ENCODE measurements at places on chromosomes 1 and 21.
A peak's percentile ranks its signal among the peaks of the same experiment; 100 is the strongest.

GRCh38 chr21:46527801-46528200 is 69.1 kb downstream of the DIP2A start:
- no peak for DNase-seq

- DNase-seq, result no peak
Measured at GRCh38 chr1:230591678-230592077, 50.6 kb upstream of the COG2 start.

- no peak for DNase-seq
Measured at GRCh38 chr21:46057710-46058241, 40.1 kb upstream of the COL6A2 start.

DNA sequence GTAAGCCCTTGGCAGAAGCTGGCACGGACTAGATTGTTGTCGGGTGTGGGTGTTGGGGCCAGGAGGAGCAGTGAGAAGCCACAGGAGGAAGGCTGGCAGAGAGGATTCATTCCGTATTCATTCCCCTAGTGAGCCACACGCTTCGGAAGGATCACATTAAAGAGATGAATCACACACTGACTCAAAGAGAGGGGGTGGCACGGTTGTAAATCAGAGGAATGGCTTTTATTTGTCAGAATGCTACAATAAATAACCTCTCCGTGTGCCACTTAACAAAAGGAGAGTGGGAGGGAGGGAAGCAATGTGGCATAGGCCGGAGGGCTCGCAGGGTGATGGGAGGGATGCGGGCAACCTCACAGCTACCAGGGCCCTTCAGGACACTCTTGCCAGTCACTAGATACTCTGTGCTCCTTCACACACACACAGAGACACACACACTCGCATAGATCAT is 135.5 kb downstream of the HIVEP3 start:
- peak; percentile 20 for DNase-seq

- DNase-seq, result no peak
Measured at GRCh38 chr1:175539986-175540385, 203.4 kb downstream of the TNR start.

DNA sequence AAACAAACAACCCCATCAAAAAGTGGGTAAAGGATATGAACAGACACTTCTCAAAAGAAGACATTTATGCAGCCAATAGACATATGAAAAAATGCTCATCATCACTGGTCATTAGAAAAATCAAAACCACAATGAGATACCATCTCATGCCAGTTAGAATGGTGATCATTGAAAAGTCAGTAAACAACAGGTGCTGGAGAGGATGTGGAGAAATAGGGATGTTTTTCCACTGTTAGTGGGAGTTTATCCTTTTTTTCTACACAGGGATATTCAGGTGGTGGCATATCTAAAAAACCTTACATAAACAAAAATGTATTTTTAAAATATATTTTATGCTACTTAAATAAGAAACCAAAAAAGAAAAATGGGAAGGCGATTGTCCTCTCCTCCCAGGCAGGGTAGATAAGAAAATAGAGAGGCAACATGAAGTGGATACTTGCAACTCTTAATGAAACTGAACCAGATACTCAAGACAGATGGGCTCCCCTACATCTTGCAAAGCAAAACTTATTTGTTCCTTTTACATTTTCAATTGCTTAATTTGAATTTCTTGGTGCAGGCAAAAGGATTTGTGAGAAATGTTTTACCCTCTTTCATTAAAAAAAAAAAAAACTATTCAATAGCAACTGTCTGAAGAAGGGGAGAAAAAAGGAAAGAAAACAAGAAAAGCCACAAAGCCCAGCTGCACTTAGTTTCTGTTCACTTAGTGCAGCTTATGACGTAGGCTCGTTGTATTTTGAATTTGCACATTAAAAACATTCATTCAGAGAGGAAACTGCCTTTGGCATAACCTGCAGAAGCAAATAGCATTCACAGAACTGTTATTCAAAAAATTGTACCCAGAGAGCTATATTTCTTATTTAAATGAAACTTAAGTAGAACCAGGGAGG is 36.9 kb upstream of the RGS1 start:
- no peak for DNase-seq

DNA sequence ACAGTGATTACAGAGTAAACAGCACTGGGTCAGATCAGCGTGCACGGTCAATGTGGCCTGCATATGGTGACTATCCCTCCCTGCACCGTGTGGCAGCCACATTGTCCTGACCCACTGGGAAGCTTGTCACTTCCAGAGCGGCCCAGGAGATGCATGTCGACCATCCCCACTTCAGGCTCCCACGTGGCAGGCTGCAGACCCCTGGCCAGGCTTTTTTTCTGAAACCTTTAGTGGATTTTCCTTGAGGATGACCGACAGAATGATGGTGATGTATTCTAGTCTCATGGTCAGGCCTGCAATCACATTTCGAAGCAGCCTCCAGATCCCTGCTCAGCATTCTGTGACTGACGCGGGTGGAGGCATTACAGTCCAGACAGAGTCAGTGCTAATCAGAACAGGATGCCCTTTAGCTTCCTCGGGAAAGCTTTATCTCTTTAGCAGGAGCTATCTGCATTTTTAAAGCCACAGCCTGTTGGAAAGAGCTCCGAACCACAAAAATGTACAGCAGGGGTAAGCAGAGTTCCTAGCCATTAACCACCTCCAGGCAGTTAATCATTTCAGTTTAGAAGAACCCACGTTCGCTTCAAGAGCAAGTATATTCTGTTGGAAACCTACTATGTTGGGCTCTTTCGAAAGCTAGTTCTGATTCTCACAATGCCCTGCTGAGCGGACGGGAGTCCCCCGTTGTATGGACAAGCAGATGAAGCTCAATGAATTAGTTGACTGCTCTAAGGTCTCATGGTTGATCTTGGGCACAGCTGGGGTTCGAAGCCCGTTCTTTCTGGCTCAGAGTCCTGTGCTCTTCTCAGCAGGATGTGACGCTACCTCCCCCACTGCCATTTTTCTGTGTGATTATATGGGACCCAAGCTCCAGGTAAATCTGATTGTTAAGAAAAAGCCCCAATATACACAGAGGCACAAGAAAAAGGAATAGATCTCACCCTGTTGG is 56.5 kb downstream of the IRF2BP2 start:
- peak; percentile 64 for DNase-seq

- no peak for DNase-seq
Measured at GRCh38 chr1:199956005-199956404, 71.5 kb upstream of the NR5A2 start.

DNA sequence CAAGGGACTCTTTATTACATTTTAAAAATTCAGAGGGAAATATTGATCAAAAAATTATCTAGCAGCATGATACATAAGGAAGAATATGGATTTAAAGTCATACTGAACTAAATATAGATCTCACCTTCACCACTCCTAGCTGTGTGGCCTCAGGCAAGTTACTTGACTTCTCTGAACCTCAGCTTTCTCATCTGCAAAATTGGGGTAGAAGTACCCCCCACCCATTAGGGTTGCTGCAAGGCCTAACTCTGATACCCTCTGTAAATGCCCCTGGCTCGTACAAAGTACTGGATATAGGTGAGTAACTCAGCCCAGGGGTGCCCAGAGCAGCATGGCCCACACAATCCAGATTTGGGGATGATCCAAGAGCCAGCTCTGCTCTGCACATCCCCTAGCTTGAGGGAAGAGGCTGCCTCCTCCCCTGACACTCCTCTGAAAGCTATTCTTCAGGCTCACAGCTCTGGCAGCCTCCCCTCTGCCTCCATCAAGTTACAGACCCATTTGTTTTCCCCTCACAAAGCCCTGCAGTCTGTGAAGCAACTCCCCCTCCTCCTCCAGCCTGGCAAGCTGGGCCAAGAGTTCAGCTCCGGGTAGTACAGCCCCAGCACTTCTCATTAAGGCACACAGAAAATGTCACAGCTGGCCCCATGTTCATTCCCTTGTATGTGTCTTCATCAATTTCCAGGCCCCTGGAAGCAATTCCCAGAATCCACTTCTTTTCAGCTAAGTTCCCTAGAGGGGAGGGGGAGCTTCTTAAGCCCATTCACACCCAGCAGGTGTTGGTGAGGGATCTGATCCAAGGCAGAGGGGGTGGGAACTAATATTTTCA is 143.7 kb downstream of the PLPP3 start:
- peak; percentile 95 for DNase-seq

DNA sequence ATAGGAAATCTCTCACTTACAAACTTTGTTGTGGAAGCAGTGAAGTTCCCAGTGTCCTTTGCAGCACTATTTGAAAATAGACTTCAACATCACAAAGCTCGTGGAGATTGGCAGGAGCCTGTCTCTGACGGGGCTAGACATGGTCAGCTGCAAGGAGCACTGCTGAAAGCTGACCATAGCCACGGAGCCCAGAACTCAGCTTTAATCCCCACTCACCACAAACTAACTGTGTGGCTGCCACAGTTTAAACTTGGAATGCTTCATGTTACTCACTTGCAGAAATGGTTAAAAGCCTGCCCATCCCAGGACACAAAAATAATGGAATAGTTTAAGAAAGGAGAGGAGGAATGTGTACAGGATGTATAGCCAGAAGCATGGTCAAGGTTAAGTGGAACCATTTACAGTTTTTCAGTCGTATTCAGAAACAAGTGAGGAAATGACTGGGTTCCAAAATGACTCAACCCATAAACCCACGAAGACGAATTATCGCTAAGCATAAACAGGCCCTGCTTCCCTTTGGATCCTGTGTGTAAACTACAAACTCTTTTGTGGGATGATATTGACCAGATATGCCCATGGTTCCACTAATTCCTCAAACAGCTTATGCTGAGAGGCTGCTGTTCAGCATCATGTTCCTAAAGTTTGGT is 18.2 kb downstream of the DNALI1 start:
- no peak for DNase-seq

- DNase-seq, result peak; percentile 14
Measured at GRCh38 chr1:217088521-217089284, 365.5 kb upstream of the ESRRG start.

DNA sequence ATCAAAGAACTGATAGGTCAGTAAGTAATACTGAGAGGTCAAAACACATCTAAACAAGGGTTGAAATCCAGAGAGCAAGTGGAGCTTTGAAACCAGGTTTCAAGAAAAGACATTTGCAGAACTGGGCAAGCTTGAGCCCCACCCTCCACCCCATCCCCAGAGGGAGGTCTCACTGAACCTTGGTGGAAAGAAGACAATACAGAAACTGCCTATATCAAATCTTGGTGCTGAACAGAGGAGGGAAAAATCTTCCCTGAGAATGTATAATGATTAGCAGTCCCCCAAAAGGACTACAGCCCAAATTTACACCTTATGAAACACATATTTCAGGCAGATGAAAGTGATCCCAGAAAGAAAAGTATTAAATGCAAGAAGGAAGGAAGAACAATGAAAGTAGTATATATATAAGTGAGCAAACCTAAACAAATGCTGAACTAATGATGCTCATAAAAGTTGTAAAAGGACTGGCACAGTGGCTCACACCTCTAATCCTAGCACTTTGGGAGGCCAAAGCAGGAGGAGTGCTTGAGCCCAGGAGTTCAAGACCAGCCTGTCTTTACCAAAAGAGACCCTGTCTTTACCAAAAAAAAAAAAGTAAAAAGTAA is 12.4 kb downstream of the ZBTB17 start:
- no peak for DNase-seq

DNA sequence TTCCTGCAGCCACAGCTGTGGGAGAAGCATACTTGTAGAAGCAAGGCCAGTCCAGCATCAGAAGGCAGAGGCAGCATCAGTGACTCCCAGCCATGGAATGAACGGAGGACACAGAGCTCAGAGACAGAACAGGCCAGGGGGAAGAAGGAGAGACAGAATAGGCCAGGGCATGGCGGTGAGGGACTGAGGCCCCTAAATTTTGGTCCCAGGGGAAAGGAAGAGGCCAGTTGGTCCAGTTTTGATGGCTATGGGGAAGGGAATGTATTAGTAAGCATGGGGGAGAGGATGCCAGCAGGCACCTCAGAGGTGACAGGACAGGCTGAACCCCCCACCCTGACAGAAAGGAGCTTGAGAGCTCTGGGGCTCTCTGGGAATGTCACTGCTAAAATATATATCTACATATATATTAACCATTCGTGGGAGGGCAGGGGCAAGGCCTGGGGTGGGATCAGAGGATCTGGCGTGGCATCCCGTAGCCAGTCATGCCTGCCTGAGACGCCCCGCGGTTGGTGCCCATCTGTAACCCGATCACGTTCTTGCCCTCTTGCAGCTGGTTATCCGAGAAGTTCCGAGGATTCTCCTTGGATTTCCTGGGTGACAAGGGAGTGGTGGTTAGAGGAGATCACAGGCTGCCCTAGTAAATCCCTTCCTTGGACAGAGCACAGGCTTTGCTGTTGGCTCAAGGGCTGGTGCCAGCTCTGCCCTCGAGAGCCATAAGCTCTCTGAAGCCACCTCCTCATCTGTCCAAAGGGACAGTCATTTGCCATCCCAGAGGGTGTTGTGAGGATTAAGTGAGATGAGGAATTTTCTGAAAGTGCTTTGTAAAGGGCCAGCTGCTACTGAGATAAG is 6.7 kb downstream of the TAGLN2 start:
- DNase-seq, result no peak

DNA sequence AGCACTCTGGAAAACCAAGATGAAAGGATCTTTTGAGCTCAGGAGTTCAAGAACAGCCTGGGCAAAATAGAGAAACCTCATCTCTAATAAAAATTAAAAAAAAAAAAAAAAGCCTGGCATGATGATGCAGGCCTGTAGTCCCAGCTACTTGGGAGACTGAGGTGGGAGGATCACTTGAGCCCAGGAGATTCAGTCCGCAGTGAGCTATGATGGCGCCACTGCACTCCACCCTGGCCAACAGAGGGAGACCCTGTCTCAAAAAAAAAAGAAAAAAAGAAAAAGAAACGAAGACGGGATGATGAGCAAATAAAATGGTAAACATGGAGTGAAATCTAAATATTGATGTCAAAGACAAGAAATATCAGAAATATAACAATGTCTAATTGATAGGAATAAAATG is 31.6 kb downstream of the ATP2B4 start:
- DNase-seq, result no peak

- DNase-seq, result no peak
Measured at GRCh38 chr21:20739421-20739820, 258.8 kb upstream of the NCAM2 start.

- no peak for DNase-seq
Measured at GRCh38 chr1:57102561-57103326, 136.9 kb upstream of the C8B start.

DNA sequence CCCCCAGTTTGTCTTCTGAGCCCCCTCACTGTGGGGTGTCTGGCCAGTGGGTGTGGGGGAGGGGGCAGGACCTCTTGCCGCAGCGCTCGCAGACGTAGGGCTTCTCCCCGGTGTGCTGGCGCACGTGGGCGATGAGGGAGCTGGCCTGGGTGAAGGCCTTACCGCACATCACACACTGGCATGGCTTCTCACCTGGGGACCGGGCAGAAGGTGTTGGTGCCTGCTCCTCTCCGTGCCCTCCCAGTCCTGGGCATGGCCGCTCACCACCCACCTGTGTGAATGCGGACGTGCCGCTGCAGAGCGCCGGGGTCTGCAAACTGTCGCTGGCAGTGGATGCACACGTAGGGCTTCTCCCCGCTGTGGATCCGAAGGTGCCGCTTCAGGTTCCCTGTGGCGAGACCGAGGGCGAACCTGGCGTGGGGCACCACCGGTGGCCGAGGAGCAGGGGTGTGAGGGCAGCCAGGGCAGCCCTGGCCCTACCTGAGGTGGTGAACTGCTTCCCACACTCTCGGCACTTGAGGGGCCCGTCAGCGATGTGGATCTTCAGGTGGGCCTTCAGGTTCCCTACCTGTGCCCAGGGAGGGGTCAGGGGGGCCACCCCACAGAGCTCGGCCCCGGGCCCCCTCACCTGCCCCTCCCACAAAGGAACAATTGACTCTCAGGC is 32.4 kb downstream of the ZBTB17 start:
- DNase-seq, result no peak

Measured in head of caudate nucleus (tissue), 42 donors.